ENCODE measurements at places on chromosomes 13 and 19.

- DNase-seq: peak; percentile 81
These were observed 34.9 kb upstream of the POMP start for GRCh38 chr13:28623782-28624706.

DNA sequence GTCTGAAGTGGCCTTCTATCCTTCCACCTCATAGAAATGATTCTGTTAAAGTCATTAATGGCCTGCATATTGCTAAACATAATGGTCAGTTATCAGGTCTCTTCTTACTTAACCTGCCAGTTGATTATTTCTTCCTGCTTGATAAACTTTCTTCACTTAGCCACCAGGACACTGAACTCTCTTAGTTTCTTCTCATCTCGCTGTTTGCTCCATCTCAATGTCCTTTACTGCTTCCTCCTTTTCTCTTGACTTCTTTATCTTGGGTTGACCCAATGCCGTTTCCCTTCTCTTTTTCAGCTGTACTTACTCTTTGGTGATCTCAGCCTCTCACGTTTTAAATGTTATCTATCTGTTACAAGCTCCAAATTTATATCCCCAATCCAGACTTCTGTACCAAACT, 17.1 kb upstream of the CLC start:
- no peak for DNase-seq

GRCh38 chr19:33580026-33580644, 41.6 kb upstream of the CHST8 start:
- DNase-seq: no peak

DNA sequence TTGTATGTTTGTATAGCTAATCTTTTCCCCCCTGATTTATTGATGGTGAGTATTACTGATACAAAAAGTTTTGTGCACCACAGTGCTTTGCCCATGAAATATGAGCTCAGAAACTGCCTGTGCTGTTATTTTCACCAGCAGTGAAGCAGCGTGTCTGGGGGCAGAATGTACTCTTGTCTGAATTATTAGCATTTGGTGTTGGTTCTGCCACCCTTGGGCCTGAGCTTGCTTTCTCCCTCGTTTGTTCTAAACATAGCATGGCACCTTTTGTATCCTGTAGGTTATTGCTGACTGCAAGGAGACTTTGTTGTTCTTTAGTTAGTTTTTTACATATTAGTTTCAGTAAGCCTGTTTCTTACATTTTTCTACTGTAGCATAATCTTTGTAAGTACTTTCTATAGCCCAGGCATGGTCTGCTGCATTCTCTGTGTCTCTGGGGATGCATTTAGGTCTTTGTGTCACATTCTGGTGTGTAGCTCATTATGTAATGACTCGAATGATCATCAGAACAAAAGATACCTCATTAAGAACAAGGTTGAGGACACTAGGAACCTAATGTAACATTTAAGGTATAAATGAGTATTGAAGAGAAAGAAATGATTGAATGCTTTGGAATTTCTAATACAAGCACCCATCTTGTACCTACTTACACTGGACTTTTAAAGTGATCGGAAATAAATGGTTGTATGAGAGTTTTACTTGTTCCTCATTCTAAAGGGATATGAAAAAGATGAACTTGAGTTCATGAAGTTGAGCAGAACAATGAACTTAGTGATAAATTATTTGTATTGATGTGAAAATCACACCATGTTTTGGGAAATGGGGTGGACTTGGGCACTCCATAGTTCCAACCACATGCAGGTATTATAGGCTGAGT, 50.3 kb upstream of the GPI start:
- no peak for DNase-seq

- DNase-seq: no peak
These were observed 459.4 kb downstream of the FOXO1 start for GRCh38 chr13:40207001-40207478.

GRCh38 chr19:5867201-5868136, 2.9 kb downstream of the FUT5 start:
- no peak for DNase-seq

GRCh38 chr19:18280247-18281081, 958 bp downstream of the JUND start:
- DNase-seq: peak; percentile 60

DNA sequence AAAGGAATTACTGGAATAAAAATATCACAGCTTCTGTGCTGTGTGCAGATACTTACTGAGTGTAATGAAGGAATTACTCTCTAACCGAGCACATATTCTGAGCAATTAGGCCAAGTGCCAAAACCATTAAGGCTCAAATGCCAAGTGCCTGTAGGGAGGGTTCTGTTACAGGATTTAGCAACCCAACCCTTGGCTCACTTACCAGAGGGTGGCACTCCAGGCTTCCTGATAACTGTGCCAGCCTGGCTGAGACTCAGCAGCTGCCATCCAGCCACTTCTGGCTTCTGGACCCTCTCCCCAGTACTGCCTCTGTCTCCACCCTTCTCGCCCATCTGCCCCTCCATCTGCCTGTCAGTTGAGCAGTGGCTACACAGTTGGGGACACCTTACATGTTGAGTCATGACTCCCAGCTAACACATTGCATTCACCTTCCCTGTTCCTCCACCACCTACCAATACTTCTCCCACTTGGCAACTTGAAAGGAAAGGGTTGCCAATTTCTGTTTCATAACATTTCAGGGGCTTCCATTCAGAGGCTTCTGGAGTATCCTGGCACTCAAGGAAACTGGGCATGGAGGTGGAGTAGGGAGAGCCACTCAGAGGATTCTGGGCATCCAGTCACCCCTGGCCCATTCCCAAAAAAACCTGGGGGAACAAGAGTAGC, 110.5 kb downstream of the COG6 start:
- peak; percentile 99 for DNase-seq

DNA sequence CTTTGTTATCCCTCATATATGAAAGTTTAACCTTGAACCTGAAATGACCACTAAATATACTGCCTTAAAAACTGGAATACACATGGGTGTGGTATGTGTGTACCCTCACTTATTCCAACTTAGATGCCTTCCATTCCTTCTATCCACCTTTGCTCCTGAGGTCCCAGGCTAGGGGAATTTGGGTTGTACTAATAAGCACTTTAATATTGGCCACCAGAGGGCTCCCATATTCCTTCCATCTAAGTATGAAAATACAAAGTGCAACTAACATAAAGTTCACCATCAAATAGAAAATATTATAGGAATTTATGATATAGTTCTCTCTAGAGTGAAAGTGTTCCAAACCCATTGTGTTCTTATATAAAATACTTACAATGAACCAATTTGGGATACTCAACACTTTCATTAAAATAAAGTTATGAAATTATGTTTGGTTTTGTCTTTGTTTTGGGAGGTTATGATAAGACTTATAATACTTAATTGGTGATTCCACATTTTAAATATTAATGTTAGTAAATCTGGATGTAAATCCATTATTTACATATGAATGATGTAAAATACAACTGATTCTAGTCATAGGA, 62.3 kb downstream of the ITGBL1 start:
- peak; percentile 76 for DNase-seq

DNA sequence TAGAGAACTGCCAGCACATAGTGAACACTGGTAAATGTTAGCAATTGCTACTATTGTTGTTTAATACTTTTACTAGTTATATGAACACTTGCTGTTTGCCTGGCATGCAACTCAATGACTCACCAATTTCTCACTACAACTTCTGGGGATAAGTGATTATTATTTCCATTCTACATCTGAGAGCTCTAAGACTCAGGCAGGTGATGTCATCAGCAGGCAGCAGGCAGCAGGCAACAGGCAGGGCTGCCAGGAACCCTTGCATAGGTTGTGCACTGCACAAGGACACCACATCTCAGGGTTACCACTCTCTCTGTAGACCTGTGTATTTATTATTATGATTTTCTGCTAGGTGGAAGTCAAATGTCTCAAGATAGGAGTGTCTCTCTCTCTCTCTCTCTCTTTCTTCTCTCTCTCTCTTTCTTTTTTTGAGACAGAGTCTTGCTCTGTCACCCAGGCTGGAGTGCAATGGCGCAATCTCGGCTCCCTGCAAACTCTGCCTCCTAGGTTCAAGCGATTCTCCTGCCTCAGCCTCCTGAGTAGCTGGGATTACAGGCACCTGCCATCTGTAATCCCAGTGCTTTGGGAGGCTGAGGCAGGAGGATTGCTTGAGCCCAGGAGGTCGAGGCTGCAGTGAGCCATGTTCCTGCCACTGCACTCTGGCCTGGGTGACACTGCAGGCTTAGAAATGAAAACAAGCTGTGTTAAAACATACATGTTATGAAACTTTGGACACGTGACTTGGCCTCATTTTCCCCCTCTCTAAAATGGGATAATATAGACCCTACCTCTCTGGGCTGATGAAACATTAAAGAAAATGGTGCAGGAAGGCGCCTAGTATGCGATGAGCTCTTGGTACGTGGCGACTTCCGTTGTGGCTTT, 22.7 kb downstream of the HPN start:
- DNase-seq: no peak

DNA sequence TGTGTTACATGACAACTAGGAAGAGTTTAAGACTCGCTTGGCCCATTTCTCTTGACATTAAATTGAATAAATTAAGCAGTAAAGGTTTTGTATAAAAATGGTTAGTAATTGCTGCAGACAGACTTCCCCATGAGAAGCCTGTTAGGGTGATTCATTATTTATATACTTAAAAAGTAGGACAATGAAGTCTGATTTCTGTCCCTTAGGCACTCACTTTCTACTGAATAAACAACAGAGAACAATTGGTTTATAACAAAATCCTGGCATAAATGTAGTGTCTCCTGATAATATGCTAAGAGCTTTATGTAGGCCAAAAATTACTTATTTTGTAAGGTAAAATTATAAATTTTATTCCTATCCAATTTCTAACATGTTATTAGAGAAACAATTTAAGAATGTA, 2138.5 kb upstream of the PCDH20 start:
- no peak for DNase-seq

- no peak for DNase-seq
These were observed 12.8 kb upstream of the ADGRL1 start for GRCh38 chr19:14218620-14219330.

DNA sequence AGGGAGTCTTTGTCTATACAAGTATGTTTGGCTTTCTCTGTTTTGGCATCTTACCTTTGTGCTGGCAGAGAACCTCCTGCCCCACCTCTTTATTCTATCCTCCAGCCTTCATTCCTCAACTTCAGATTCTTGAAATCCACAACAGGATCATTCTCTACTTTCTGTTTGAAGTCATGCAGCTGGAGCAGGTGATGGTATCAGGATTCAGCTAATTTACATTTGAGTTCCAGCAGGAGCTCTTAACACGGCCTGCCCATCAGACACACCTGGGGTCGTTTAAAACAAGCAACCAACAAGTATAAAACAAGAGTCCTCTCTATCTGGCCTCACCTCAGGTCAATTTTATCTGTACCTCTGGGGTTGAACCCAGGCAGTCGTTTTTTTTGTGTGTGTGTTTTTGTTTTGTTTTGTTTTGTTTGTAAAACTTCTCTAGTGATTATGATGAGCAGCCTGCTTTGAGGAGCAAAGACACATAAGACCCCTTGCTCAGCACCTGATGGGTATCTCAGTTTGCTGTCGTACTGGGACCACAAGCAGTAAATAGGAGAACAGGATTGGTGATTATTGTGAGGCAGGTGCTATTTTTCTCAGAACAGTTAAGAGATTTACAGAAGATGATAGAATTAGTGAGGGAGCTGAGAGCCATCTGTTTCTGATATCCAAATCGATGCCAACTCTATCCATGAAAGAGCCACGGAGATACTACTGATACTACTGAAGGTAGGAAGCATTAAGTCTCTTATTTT, 78.4 kb downstream of the GPC6 start:
- no peak for DNase-seq

- no peak for DNase-seq
These were observed 58.1 kb upstream of the MYCBP2 start for GRCh38 chr13:77384999-77385398.

DNA sequence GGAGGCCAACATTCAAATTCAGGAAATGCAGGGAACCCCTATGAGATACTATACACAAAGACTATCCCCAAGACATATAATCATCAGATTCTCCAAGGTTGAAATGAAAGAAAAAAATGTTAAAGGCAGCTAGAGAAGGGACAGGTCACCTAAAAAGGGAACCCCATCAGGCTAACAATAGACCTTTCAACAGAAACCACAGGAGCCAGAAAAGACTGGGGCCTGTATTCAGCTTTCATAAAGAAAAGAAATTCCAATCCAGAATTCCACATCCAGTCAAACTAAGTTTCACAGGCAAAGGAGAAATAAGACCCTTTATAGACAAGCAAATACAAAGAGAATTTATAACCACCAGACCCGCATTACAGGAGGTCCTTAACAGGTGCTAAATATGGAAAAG, 1703.6 kb upstream of the PRR20A start:
- no peak for DNase-seq

DNA sequence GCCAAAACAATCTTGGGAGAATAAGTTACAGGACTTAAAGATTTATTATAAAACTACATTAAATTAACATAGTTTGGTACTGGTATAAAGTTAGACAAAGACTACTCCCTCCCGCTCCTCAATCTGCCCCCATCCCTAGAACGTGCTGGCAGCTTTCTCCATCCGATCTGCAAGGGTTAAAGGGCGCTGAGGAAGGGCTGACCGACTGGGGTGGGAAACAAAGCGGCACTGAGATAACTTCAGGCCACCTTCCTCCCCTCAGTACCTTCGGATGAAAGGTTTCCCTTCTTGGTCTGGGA, 790 bp upstream of the SUGT1 start:
- no peak for DNase-seq

GRCh38 chr13:36673838-36674326, at the start of gene SERTM1:
TSS of gene SERTM1 (plus strand) at chr13:36674020. CDS start at chr13:36695079, 21,059 bp downstream.
- DNase-seq: no peak

GRCh38 chr13:58476206-58476918, 844.8 kb downstream of the PCDH17 start:
- DNase-seq: peak; percentile 4

- DNase-seq: no peak
These were observed 9.6 kb downstream of the ATP11A start for GRCh38 chr13:112699322-112699918.

- DNase-seq: no peak
These were observed 51.1 kb downstream of the N4BP2L1 start for GRCh38 chr13:32376642-32377415.

GRCh38 chr19:48718711-48719231, 754 bp downstream of the MAMSTR start:
- no peak for DNase-seq

DNA sequence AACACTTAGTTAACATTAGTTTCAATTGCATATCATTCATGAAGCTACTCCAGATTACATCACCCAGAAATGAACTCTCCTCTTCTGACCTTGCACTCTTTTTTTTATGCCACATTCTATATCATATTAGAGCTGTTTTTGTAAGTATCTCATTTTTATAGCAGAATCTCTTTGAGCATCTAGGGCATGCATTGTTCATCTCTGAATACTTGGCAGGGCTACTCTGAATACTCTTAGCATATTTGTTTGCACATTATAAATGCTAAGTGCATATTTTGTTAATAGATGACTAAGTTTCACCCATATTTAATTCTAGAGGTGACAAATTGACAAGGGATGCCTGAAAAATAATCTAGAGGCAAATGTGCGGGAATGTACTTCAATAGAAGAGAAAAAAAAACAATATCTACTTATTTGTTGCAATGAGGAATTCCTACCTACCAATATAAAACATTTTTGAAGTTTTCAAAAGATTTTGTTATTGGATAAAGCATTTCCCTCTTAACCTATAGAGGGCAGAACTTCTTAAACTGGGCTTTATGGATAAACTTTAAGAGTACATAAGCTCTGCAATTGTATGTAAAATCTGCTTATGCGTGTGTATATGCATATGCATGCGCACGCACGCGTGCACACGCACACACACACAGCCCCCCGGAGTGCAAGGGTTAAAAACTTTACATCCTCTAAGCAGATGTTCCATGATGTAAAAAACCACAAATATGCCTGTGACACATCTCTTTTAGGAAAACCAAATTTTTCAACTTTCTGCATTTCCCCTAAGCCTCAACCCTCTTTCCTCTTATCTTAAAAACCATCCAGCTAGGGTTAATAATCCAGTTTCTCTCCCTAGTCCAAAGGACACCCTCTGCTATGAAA, 73.0 kb upstream of the OXGR1 start:
- no peak for DNase-seq
